ENCODE measurements at places on chromosomes 3 and 15.

GRCh38 chr15:25679492-25679891 is 183.6 kb downstream of the ATP10A start:
- no peak for DNase-seq

DNA sequence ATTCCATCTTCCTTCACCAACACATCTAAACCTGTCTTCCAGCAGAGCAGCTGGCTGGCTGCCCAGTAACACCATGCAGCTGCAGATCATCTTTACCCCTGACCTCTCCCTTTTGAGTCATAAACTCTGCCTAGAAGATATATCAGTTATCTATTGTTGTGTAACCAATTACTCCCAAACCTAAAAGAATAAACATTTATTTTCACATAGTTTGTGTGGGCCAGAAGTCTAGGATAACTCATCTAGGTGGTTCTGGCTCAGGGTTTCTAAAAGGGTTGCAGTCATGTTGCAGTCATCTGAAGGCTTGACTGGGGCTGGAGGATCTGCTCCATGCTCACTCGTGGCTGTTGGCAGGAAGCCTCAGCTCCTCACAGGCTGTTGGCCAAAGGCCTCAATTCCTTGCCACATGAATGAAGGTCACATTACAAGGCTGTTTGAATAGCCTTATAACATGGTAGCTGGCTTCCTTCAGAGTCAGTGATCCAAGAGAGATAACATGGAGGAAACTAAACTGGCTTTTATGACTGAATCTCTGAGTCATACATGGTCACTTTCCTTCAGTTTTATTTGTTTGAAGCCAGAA is 92.8 kb downstream of the GOLIM4 start:
- DNase-seq = no peak

- no peak for DNase-seq
Observed at GRCh38 chr15:67515557-67515956, 5.4 kb upstream of the C15orf61 start.

- no peak for DNase-seq
Observed at GRCh38 chr3:128949158-128949557, 44.7 kb downstream of the CFAP92 start.

- no peak for DNase-seq
Observed at GRCh38 chr15:92109191-92109873, 255.8 kb downstream of the SLCO3A1 start.

DNA sequence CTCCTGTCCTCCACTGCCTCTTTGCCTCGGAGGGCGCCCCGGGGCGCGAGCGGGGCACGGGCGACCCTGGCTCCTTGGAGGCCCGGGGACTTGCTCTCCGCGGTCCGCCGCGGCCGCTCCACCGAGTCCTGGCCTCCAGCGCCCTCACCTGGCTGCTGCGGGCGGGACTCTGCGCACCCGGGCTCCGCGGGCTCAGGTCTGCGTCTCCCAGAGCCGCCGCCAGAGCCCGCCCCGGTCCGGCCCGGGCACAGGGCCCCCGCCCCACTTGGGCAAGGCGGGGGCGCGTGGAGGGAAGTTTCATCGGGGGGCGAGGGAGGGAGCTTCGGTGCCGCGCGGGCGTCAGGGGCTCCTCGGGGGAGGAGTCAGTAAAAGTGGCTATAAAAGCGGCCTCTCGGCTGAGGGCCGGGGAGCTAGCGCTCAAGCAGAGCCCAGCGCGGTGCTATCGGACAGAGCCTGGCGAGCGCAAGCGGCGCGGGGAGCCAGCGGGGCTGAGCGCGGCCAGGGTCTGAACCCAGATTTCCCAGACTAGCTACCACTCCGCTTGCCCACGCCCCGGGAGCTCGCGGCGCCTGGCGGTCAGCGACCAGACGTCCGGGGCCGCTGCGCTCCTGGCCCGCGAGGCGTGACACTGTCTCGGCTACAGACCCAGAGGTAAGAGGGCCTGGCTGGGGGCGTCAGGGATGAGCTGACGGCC is at the start of gene CEMIP:
TSS of gene CEMIP (plus strand) at position 407 of the 694 bp plus-strand sequence. CDS start 94,510 bp downstream, outside the sequence.
- peak; percentile 78 for DNase-seq

DNA sequence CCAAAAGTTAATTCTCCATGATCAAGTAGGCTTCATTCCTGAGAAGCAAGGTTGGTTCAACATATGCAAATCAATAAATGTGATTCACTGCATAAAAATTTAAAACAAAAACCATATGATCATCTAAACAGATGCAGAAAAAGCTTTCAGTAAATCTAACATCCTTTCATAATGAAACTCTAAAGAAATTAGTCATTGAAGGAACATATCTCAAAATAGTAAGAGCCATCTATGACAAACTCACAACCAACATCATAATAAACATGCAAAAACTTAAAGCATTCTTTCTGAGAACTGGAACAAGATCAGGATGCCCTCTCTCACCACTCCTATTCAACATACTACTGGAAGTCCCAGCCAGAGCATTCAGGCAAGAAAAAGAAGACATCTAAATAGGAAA is 254.1 kb downstream of the AGBL1 start:
- DNase-seq = no peak

DNA sequence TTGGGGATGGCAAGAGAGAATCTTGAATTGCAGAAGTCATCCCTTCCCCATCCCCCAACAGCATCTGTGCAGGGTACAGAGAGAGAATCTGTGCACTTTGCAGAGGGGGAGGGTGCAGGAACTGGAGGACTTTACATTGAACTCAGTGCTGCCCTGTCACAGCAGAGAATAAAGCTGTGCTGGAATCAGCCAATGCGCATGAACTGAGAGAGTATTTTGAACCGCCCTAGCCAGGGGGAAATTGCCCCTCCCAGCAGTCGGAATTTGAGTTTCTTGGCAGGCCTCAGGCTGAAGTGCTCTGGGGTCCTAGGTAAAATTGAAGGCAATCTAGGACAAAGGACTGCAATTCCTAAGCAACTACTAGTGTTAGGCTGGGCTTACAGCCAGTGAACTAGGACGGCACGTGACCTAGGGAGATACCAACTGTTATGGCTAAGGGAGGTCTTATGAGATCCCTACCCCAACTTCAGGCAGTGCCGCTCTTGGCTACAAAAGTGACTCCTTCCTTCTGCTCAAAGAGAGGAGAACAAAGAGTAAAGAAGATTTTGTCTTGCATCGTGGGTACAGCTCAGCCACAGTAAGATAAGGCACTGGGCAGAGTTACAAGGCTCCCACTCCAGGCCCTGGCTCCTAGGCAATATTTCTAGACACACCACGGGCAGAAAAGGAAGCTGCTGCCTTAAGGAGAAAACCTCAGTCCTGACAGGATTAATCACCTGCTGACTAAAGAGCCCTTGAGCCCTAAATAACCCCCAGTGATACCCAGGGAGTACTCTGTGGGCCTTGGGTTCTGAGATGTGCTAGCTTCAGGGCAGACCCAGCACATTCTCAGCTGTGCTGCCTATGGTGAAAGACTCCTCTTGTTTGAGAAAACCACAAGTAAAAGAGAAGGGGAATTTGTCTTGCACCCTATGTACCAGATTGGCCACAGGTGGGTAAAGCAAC is 300.5 kb upstream of the ALCAM start:
- DNase-seq = peak; percentile 23

- no peak for DNase-seq
Observed at GRCh38 chr15:92189166-92189565, 204.5 kb upstream of the ST8SIA2 start.
